Activated naive CD4-positive, alpha-beta T cell treated with anti-CD3 and anti-CD28 coated beads, Interleukin-2, amount 10 ng/mL, durations not matched to agents 7 days and 5 days (primary cell): ENCODE measurements at places on chromosomes 5 and 9.

- DNase-seq: no peak
Observed at GRCh38 chr9:127769929-127770582, 8.4 kb downstream of the SH2D3C start.

- peak; percentile 72 for DNase-seq
Observed at GRCh38 chr9:89523948-89524347, 26.0 kb upstream of the SEMA4D start.

- DNase-seq: peak; percentile 67
Observed at GRCh38 chr5:40680741-40681362, 1.1 kb downstream of the PTGER4 start.

DNA sequence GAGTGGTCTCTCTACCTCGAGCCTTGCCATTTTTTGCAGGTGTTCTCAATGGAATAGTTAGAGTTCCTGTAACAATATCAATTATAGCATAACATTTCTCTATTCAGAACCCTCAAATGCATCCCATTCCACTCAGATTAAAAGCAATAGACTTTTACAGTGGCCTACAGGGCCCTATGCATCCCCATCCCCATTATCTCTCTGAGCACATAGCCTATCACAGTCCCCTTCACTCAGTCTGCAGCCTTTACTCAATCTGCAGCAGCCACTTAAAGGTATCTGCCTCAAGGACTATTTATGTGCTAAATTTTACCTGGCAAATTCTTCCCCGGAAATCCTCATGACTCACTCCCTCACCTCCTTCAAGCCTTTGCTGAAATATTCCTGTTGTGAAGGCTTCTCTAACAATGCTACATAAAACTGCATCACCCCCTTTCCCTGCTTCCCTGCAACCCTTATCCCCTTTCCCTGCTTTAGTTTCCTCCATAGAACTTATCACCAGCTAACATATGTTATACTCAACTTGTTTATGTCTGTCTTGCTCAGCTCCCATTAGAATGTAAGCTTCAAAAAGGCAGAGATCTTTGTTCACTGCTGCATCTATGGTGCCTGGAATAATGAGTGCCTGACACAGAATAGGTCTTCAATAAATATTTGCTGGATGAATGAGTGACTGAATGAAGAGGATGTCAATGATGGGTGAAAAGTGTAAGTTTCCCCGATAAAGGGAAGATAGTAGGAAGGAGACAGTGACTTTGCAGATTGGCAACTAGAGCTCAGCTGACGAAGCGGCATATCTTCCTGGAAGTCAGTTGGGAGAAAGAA is 54.1 kb upstream of the ZNF366 start:
- no peak for DNase-seq

GRCh38 chr5:157918811-157919742 is 60.1 kb upstream of the CLINT1 start:
- DNase-seq: peak; percentile 37

DNA sequence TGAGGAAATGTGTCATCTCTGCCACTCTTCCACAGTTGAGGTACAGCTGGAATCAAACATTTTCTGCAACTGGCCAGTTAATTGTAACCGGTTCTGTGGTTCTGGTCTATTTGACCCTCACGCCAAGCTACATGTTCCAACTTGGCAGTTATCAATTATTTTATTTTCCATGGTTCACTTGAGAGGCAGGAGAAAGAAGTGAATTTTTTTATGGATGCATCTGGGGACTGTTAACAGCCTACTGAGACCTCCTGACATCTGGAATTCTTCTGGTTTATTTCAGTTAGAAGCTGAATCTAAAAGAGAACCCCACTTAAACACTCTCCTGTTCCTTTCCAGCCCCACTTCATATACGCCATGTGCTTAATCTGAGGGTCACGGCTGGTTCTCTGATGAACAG is 372.3 kb downstream of the DNAH5 start:
- no peak for DNase-seq

- no peak for DNase-seq
Observed at GRCh38 chr9:133460405-133461175, 812 bp downstream of the CACFD1 start.

- no peak for DNase-seq
Observed at GRCh38 chr5:172556262-172556661, 84.8 kb upstream of the NEURL1B start.

- no peak for DNase-seq
Observed at GRCh38 chr9:75664597-75664996, 225.9 kb upstream of the PCSK5 start.

DNA sequence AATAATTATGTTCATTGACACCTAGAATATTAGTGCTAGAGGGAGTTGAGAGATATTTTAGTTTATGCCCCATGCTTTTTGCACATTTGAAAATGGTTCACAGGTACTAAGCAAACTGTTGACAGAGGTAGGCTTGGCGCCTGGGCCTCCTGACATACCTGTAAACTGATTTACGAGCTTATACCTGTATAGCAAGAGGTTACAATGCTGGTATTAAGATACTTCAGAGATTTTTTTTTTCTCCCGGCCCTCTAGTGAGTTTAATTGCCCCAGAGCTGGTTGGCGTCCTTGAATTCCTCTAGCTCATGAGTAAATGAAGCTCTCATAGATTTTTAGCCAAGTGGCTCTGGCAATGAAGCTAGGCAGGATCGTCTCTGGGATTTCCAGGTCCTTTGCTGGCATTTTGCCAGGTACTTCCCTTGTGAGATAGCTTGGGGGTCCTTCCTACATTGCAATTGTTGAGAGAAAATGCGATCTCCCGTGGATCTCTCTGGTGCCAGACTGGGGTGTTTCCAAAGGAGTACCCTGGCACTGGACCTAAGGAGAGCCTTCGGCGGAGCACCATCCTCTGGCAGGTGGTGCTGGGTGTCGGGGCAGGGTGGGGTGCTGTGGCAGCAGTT is 9.0 kb downstream of the SLC36A1 start:
- DNase-seq: no peak

GRCh38 chr9:15101095-15101494 is 190.9 kb upstream of the FREM1 start:
- no peak for DNase-seq

GRCh38 chr5:160450164-160450932 is 28.7 kb downstream of the PTTG1 start:
- no peak for DNase-seq

DNA sequence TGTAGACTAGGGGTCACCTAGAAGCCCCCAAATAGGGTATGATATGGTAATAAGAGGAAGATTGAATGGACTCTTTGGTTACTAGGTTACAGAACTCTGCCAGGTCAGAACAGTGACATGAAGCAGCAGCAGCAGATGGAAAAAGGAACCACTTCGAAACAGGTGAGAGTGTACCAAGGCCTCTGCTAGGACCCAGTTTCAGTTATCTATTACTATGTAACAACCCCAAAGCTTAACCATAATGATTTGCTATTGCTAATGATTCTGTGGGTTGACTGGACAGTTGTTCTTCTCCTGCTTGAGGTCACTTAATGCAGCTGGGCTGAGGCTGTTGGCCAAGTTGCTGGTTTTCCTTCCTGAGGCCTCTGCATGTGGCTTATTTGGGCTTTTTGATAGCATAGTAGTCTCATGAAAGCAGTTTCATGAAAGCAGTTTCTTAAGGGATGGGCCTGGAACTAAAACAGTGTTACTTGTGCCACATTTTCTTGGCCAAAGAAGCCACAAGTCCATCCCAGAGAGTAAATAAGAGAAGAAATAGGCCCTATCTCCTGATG is 17.6 kb downstream of the C9orf43 start:
- no peak for DNase-seq

DNA sequence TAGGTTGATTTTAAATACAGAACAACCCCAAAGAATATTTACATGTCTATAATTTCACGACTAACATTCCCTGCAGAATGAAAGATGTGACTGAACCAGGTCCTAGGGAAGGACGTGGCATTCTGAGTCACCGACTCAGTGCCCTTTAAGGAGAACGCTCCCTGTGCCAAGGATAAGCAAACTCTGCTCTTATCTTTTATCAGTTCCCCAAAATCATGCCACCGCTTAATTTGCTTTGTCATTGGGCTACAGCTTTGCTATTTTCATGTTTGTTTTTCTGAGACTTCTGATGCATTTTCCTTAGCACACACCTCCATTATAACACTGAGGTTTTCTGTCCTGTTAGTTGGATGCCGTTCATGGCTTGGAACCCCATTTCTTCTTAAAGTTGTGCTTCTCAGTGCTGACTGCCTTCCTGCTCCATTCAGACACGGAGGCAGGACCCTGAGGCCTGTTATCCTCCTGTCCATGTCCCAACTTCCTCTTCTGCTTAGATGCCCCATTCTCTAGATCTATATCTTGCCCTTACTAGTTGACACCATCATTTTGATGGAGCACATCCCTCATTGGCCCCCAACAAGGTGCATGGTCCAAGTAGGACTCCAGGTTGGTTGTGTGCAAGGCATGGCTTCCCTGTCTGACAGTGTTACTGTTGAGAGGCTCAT is 11.2 kb upstream of the SEMA4D start:
- DNase-seq: no peak

- DNase-seq: no peak
Observed at GRCh38 chr5:56659971-56660370, 155.4 kb upstream of the MAP3K1 start.

DNA sequence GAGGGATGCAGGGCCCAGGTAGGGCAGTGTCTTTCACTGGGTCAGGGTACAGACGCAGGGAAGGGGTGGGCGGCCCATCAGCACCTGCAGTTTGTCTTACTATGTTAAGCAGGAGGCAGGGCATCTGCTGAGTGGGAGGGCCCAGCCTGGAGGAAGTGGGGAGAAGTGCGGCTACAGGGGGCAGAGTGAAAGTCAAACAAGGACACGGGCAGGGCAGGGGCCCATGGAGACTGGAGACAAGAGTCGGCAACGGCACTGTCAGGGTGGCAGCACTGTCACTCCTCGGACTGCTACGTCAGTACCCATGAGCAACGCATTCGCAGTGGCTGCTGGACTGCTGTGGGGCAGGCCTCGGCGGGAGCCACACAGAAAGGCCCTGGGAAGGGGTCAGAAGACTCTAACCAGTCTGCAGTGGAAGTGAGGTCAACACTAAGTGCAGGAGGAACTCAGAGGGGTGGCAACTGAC is 19.7 kb downstream of the CAMSAP1 start:
- peak; percentile 82 for DNase-seq

DNA sequence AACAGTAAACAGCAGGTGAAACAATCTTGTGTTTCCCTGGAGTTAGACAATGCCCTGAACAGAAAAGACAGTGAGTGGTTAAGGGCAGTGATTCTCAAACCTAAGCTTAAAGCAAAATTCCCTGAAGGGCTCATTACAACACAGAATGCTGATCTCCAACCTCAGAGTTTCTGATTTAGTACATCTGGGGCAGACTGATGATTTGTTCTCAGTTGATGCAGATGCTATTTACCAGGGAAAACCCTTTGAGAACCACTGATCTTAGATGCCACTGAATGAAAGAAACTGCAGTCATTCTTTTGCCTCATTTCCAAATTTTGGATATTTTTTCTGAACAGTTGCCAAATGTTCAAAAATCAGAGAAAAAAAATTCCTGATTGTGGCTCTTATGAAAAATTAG is 18.7 kb upstream of the ADAM19 start:
- DNase-seq: no peak

- no peak for DNase-seq
Observed at GRCh38 chr5:80686757-80687156, 32.0 kb upstream of the DHFR start.

- DNase-seq: no peak
Observed at GRCh38 chr9:112503170-112503569, 16.5 kb downstream of the KIAA1958 start.

GRCh38 chr9:134210511-134210907 is 46.1 kb upstream of the RNU6ATAC start:
- no peak for DNase-seq

- peak; percentile 24 for DNase-seq
Observed at GRCh38 chr9:111598733-111599091, 735 bp downstream of the PTGR1 start.

- no peak for DNase-seq
Observed at GRCh38 chr5:114419959-114420358, 58.1 kb downstream of the KCNN2 start.

DNA sequence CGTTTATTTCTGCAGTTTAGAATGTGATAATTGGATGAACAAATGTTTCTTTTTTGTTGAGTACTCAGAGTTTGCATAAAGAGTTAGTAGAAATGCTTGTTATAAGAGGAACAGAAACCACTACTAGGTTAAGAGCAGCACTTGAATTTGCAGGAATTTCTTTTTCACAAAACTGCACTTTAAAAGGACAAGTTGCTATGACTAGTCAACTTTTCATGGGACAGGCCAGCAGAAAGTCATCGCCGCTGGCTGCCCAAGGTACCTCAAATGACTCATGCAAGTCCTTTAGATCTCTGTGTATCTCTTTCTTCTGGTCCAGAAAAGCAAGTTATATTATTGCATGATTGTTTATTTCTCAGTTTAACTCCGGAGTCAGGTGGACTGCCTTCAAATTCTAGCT is 97.3 kb upstream of the HMHB1 start:
- DNase-seq: no peak
